ENCODE measurements at places on chromosomes 16 and 17.

- DNase-seq = no peak
Measured at GRCh38 chr16:59543641-59544040, 809.5 kb upstream of the GOT2 start.

DNA sequence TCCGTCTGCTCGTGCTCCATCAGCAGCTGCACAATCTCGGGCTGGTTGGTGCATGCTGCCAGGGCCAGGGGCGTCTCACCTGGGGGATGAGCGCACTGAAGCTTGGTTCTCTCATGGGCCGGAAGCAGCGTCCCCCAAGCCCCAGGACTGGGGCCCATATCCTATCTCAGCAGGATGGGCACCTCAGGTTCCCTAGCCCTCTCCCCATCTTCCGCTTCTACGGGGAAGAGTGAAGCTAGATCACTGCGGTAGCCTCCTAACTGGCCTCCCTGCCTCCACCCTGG, 24.8 kb downstream of the TRPV3 start:
- DNase-seq = no peak

DNA sequence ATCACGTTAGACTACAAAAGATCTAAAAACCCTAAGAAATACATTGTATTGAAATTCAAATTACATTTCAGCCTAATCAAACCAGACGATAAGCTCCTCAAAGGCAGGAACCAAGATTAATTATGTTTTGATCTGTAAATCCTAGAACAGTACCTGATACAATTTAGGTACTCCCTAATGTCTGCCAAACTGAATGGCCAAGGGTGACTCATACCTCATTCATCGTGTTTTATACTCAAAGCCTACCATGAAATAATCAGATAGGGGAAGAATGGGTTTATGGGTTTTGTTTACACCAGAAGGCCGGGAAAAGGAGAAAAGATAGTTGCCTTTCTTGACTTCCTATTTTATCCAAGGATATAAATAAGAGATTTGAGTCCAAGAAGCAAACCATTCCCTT, 19.3 kb downstream of the MMD start:
- DNase-seq = no peak

GRCh38 chr17:72125742-72126141, 4.9 kb downstream of the SOX9 start:
- DNase-seq = no peak

DNA sequence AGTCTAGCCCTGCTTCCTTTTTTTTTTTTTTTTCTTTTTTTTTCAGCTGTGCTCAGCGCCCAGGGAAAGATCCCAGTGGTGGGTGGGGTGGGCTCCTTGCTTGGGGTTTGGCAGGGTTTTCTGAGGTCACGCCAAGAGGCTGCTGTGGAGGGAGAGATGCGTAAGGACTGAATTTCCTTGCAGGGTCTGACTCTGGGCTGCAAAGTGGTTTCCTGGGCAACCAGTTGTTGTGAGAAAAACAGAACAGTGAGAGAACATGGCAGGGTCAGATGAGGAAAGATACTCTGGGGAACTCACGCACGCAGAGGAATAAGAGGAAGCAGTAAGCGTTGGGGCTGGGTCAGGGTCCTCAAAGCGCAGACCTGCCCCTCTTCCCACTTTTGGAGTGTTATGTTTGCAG, 119.5 kb downstream of the IRF8 start:
- DNase-seq = no peak

DNA sequence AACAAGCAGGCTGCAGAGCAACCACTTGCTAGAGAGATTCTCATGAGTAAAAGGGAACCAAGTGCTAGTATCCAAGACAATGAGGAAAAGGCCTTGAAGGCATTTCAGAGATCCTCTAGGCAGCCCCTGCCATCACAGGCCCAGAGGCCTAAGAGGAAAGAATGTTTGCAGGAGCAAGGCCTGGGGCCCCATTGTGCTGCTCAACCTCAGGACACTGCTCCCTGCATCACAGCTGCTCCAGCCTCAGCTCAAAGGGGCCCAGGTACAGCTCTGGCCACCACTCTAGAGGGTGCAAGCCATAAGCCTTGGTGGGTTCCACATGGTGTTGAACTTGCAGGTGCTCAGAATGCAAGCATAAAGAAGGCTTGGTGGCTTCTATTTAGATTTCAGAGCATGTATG, 243.0 kb upstream of the RPL38 start:
- DNase-seq = no peak

GRCh38 chr16:82658796-82659195, 32.0 kb downstream of the CDH13 start:
- DNase-seq = no peak

DNA sequence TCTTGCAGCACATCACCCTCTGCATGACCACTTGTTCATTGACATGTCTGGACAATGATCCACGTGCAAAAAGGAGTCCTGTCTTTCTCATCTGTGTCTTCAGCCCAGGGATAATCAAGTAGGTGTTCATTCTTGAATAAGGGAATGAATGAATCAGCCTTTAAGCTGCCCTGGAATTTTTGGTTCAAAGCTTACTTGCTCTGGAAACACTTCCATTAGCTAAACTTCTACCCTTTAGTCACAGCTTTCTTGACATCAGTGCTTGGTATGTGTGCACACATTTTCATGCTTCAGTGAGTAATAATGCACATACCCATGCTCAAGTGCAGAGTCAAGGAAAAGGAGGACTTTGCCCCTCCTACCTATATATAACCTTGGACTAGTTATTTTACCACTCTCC, 103.0 kb upstream of the CDH13 start:
- no peak for DNase-seq

GRCh38 chr17:26773189-26774188, 520.4 kb upstream of the WSB1 start:
- no peak for DNase-seq

GRCh38 chr16:55678161-55678821, 22.5 kb downstream of the SLC6A2 start:
- no peak for DNase-seq

GRCh38 chr16:67236563-67237395, 9.8 kb downstream of the TMEM208 start:
- peak; percentile 66 for DNase-seq

DNA sequence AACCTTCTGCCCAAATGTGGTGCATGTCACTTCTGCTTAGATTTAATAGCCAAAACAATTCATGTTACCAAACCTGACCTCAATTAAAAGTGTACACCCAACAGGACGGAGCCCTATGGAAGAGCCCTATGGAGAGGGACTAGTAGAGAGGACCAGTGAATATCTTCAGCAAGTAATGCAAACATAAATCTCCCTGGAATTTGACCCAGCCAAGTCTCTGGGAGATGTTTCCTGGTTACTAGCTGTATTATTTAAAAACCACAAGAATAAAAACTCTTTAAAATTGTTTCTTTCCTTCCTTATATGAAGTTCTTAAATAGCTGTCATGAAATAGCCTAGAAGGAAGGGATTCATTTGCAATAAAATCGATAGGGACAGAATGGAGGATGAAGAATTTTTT, 255.8 kb downstream of the CDH11 start:
- DNase-seq = no peak

DNA sequence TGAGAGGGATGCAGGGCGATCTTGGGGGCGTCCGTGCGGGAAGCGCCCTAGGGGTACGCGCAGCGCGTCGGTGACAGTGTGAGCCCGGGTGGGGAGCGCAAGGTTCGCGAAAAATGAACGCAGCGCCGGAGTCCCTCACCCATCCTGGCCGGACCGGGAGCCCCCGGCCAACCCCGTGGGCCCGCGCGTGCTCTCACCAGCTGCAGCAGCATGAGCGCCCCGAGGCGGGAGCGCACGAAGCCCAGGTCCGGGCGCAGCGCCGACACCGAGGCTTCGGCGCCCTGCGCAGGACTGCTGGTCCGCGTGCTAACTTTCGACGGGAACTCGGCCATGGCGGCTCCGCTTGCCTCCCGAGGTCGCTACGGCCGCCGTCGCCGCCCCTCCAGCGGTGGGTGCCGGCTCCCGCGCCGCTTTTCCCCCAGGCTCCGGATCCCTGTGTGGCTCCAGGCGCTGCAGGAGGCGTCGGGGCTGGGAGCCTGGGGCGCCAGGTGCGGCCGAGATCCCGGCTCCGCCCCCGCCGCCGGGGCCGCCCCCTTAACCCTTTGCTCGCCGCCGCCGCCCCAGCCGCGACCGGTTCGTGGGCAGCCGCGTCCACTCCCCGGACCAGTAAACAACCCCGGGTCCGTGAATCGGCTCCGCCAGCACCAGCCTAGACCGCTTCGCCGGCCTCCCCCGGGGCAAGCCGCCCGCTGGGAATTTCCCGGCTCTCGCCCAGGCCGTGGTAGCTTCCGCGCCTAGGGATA, at the start of gene PLLP:
TSS of gene PLLP (minus strand) at position 464 of the 743 bp plus-strand sequence. CDS start at position 332, 132 bp downstream.
- DNase-seq = no peak

DNA sequence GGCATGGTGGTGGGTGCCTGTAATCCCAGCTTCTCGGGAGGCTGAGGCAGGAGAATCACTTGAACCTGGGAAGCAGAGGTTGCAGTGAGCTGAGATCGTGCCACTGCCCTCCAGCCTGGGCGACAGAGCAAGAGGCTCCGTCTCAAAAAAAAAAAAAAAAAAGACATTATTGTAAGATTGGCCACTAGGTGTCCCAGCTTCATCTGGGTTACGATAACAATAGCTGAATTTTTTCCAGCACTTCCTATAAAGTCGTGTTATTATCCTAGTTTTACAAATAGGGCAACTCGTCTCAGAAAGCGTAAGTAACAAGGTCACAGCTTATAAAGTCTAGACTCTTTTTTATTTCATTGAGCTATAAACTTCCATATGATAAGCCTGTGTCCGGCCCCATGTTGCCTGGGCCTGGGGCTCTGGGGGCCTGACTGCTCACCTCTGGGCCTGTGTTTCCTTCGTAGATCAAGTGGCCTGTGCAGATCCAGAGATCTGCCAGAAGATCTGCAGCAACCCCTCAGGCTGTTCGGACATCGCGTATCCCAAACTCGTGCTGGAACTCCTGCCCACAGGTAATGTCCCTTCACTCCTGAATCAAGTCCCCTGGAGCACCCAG, 60.5 kb downstream of the SLC5A11 start:
- DNase-seq = no peak

DNA sequence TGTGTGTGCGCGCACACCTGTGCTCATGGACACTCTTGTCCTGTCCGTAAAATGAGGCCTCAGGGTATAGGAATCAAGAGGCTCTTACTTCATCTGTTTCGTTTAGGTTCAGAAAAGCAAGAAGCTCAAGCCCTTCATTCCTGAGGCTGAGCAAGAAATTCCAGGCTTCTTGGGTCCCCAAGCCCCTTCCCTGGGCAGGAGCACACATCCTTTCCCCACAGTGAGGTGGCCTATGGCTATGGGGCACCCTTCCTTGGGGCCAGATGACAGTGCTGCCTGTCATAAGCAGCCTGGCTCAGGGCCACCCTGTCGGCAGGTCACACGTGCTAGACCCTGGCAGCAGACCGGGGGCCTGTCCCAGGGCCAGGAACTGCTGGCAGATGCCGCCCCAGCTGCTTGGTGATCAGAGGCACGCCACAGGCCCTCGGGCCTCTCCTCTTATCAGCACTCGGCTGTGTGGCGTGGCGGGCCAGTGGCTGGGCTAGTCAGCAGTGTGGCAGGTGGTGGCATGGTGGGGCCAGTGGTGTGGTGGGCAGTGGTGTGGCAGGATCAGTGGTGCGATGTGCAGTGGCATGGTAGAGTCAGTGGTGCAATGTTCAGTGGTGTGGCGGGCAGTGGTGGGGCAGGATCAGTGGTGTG, 50.2 kb downstream of the NKD1 start:
- no peak for DNase-seq

DNA sequence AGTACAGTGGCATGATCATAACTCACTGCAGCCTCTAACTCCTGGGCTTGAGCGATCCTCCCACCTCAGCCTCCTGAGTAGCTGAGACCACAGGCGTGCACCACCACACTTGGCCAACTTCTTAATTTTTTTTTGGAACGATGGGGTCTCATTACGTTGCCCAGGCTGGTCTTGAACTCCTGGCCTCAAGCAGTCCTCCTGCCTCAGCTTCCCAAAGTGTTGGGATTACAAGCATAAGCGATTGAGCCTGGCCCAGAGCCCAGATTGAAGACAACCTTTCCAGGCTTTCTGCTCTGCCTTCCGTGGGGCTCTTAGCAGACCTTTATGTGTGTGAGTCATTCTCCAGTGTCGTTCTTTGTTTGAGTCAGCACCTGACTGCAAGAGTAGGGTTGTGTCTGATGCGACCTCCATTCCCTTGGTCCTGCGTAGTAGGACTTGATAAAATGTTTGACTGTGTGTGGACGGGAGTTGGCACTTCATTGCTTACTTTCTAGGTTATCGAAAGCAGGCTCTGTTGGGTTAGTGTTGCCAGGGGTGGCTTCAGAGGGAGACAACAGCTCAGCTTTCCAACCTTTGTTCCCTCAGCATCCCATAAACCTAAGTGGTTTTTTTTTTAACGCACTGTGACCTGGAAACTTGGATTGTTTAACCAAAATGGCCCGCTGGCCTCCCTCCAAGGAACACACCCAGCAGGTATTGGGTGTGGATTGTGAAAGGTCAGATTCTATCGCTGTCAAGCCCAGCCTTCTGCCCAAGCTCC, 26.4 kb downstream of the EEF2K start:
- DNase-seq = no peak

GRCh38 chr16:53561101-53561888, 58.3 kb upstream of the AKTIP start:
- DNase-seq = no peak

DNA sequence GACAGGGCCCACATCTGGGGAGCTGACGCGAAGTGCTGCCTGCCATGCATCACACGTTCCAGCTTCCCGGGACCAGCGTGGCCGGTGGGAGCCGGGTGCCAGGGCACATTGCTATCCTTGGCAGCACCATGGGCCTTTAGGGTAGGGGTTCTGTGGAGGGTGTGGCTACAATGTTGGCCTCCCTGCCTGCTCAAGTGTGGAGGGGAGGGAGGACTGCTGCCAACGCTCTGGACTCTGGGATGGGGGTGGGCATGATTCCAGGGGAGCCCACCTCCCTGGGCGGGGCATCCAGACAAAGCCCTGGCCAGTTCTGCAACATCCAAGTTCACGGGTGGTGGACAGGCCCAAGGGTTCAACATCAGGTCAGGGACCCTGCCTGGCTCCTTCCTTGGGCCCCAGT, 13.9 kb downstream of the GRB7 start:
- no peak for DNase-seq

GRCh38 chr16:48564544-48565444, 45.2 kb downstream of the N4BP1 start:
- DNase-seq = no peak

- DNase-seq = no peak
Measured at GRCh38 chr17:6489016-6489550, 44.8 kb downstream of the PIMREG start.

- no peak for DNase-seq
Measured at GRCh38 chr17:69141431-69142174, at the start of gene ABCA6. Gene ABCA6 (minus strand): TSS chr17:69141895. CDS start chr17:69140703, 1,192 bp downstream.

- DNase-seq = no peak
Measured at GRCh38 chr16:73095885-73096421, 48.0 kb upstream of the ZFHX3 start.
